Chondrocyte (in vitro differentiated cells): ENCODE measurements at places on chromosomes 16 and 17.

GRCh38 chr17:28882154-28882895, 15.2 kb downstream of the FLOT2 start:
- no peak overlapping the region for H3K4me3 ChIP-seq
- no peak for DNase-seq
- H3K27ac ChIP-seq: no peak overlapping the region
- H3K36me3 ChIP-seq: peaks cover 30% of the 10 kb centered on the region

- H3K27ac ChIP-seq: no peak overlapping the region
- peaks cover 26% of the 10 kb centered on the region for H3K27me3 ChIP-seq
- DNase-seq: no peak
- no peaks in the 10 kb centered on the region for H3K36me3 ChIP-seq
- no peak overlapping the region for H3K4me3 ChIP-seq
Measured at GRCh38 chr16:31269541-31269940, 9.8 kb downstream of the ITGAM start.

DNA sequence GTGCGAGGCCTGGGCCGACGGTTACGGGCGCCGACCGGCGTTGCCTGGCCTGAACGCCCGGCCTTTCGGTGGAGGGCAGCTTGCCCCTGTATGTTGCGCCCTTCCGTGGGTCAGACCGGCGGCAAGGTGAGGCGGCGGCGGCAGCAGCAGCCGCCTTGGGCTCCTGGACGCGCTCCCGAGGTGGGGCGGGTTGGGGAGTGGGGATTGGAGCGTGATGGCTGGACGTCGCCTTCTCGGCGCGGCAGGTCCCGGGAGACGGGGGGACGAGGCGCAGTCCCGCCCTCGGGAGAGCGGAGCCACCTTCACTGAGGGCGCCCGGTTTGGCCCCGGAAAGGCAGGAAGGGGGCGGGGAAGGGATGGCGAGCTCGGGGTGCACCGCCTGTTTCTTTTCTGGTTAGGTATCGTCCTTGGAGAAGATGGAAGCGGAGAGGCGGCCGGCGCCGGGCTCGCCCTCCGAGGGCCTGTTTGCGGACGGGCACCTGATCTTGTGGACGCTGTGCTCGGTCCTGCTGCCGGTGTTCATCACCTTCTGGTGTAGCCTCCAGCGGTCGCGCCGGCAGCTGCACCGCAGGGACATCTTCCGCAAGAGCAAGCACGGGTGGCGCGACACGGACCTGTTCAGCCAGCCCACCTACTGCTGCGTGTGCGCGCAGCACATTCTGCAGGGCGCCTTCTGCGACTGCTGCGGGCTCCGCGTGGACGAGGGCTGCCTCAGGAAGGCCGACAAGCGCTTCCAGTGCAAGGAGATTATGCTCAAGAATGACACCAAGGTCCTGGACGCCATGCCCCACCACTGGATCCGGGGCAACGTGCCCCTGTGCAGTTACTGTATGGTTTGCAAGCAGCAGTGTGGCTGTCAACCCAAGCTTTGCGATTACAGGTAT, 671 bp downstream of the DGKE start:
- H3K4me1 ChIP-seq: peaks cover 16% of the 10 kb centered on the region
- peak overlapping the region; percentile 87 for H3K4me3 ChIP-seq
- peak overlapping the region; percentile 59 for H3K27ac ChIP-seq
- no peak for DNase-seq

DNA sequence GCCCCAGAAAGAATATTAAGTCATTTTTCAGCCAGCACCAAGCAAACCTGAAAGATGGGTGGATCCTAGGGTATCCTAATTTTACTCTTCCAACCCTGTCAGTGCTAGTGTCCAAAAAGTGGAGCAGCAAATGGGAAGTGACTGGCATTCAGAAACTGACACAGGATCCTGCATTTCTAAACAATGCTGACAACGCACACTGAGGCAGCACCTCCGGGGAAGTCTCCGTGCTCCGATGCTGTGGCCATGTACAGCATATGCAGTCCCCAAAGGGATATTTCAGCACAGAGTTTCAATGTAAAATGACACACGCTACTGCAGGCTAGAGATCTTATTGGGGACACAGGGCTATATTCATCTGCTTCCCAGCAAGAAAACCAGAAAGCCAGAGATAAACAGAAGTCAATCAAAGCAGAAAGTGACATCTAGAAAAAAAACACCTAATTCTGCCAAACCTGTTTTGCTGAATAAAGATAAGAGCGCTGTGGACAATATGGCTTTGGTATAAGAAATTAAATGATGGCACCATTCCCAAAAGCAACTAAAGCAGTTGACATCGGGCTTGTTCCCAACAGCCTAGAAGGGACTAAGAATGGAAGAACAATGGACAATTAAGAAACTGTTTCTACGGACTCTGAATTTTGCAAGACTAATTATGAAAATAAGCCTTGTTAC, 17.3 kb downstream of the XYLT1 start:
- peaks cover 1% of the 10 kb centered on the region for H3K36me3 ChIP-seq
- no peak overlapping the region for H3K27ac ChIP-seq
- DNase-seq: no peak
- H3K4me3 ChIP-seq: no peak overlapping the region

GRCh38 chr17:48014595-48015111, 22.9 kb downstream of the COPZ2 start:
- DNase-seq: no peak
- peaks cover 6% of the 10 kb centered on the region for H3K27me3 ChIP-seq
- no peaks in the 10 kb centered on the region for H3K36me3 ChIP-seq
- no peak overlapping the region for H3K4me3 ChIP-seq

DNA sequence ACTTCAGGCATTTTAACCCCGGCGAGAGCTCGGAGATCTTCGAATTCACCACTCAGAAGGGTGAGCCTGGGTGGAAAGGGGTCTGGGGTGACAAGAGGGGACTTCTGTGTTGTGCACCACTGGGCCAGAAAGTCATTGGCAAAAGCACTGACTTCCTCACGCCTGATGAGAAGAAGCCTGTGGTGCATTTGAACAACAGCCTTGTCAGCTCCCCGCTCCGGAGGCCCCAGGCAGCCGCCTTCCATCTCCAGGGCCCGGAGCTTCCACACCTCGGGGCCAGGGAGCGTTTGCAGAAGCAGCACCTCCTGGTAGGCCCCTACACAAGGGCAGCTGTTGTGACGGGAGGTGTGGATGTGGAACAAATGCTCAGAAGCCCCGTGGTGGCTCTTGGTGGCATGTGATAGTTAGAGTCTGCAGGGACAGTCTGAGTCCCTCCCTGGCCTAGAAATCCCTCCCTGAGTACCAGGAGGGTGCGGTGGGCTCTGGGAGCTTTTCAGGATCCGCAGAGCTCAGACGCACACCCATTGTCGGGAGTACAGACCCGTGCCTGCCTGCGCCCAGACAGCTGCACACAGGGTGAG, 9.7 kb downstream of the CACNG1 start:
- H3K27ac ChIP-seq: no peak overlapping the region
- H3K4me1 ChIP-seq: no peaks in the 10 kb centered on the region
- H3K36me3 ChIP-seq: peaks cover 2% of the 10 kb centered on the region
- no peak overlapping the region for H3K4me3 ChIP-seq
- H3K27me3 ChIP-seq: no peaks in the 10 kb centered on the region

DNA sequence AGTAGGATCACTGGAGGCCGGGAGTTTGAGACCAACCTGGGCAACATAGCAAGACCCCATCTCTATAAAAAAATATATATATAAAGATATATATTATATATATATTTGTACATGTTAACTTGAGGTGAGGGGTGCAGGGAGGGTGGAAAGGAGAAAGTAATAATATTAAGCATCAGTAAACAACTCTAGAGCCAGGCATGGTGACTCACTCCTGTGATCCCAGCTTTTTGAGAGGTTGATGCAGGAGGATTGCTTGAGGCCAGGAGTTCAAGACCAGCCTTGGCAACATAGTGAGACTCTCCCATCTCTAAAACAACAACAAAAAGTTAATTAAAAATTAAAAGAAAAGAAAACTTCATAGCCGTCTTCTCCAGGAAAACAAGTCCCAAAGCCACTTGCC, 61.7 kb upstream of the SMURF2 start:
- H3K27me3 ChIP-seq: no peaks in the 10 kb centered on the region
- no peak overlapping the region for H3K4me3 ChIP-seq
- H3K4me1 ChIP-seq: peaks cover 25% of the 10 kb centered on the region
- no peak for DNase-seq

DNA sequence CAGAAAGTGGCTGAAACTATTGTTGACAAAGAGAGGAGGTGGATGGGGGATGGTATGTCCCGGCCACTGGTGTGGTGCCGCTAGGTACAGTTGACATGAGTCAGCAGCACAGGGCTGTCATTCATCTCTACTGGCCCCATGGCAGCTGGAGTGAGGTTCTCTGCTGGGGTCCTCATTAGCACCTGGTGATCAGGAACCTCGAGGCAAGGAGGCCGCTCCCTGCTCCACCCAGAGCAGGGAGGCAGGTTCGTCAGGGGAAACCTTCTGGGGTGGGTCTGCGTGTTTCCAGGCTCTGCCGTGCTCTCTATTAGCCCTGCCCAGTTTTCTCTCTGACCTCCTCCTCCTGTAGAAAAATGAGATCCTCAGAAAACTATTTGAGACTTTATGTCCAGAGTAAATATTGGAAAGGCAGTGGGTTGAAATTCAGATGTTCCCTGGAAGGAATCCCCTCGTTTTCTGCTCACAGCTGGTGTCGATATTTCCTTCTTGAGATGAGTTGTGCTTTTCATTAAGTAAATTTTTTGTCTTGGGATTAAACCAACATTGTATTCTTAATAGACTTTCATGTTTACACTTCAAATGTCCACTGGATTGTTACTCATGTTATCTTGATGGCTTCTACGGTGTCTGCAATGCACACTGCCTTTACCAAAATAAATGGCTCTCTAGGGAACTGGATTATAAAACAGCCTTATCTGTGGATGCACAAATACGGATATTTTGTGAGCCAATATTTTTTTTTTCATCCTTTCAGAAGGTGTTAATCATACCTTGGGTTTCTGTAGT, 7.1 kb downstream of the NTN1 start:
- H3K36me3 ChIP-seq: no peaks in the 10 kb centered on the region
- no peak overlapping the region for H3K27ac ChIP-seq
- peaks cover 45% of the 10 kb centered on the region for H3K27me3 ChIP-seq
- no peak overlapping the region for H3K4me3 ChIP-seq
- H3K4me1 ChIP-seq: peaks cover 8% of the 10 kb centered on the region
- DNase-seq: no peak

DNA sequence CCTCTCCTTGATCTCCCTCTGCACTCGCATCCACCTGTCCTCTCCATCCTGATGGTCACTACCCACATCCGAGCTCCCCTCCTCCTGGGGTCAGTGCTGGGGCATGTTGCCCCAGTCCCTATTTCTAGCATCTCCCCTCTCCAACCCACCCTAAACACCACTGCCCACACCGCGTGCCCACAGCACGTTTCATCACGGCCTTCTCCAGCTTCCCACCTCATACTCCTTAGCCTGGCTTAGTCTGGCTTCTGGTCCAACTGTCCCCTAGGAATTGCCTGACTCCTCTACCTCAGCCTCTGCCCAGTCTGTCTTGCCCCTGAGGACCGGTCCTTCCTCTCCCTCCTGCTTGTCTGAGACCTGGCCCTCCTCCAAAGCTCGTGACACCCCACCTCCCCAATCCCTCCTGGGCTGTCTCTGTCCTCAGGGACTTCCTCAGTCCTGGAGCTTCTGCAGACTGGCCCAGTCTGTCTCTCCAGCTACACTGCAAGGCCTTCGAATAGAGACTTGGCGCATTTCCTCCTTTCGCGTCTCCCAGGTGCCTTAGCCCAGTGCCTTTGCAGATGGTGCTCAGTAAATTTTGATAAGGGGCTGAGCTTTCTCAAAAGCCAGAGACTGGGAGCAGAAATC, 4.9 kb downstream of the ALOX15 start:
- peaks cover 2% of the 10 kb centered on the region for H3K36me3 ChIP-seq
- no peak for DNase-seq
- no peak overlapping the region for H3K27ac ChIP-seq
- peaks cover 58% of the 10 kb centered on the region for H3K27me3 ChIP-seq
- H3K4me1 ChIP-seq: peaks cover 11% of the 10 kb centered on the region

DNA sequence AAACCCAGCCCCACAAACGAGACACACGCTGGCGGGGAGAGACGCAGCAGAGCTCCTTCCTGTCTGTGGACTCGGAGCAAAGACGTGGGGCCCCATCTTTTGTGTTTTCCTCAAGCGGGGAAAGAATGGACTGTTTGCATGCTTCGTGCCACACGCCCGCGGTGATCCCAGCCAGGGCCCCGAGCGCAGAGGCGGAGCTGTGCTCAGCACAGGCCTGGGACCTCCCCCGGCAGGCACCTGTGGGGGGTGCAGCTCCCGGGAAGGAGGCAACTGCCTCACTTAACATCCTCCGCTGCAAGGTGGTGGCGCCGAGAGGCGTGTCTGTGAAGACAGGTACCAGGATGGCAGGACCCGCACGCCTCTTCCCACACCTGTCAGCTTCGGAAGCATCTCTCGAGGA, 19.1 kb downstream of the TRARG1 start:
- no peaks in the 10 kb centered on the region for H3K4me1 ChIP-seq
- H3K4me3 ChIP-seq: no peak overlapping the region
- no peak overlapping the region for H3K27ac ChIP-seq
- no peaks in the 10 kb centered on the region for H3K36me3 ChIP-seq

GRCh38 chr17:57464191-57464864, 208.0 kb downstream of the MSI2 start:
- no peak overlapping the region for H3K4me3 ChIP-seq
- peaks cover 2% of the 10 kb centered on the region for H3K36me3 ChIP-seq
- DNase-seq: no peak
- H3K4me1 ChIP-seq: peaks cover 40% of the 10 kb centered on the region
